Stimulated activated naive B cell treated with anti-CD40 and anti-IgM and Interleukin-4, amounts not matched to agents 10 μg/mL and 1 μg/mL and 100 μg/mL, for 72 hours (primary cell): ENCODE measurements at places on chromosomes 7 and 10.

DNA sequence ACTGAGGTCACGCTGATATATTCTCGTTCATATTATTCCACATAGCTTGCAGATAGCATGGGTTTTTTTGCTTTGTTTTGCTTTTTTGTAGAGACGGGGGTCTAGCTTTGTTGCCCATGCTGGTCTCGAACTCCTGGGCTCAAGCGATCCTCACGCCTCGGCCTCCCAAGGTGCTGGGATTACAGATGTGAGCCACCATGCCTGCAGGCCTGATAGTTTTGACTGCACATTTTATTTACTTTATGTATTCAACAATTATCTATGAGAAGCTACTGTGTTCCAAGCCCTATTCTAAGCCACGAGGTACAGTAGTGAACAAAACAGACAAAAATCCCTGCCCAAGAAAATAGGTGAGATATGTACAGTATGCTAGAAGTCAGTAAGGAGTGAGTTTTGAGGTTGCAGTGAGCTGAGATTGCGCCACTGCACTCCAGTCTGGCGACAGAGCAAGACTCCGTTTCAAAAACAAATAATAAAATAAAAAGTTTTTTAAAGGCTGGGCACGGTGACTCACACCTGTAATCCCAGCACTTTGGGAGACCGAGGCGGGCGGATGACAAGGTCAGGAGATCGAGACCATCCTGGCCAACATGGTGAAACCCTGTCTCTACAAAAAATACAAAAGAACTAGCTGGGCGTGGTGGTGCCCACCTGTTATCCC lies 1.3 kb upstream of the YWHAG start:
- no peak for DNase-seq

GRCh38 chr7:138125598-138126111 lies 49.4 kb downstream of the AKR1D1 start:
- no peak for DNase-seq

DNA sequence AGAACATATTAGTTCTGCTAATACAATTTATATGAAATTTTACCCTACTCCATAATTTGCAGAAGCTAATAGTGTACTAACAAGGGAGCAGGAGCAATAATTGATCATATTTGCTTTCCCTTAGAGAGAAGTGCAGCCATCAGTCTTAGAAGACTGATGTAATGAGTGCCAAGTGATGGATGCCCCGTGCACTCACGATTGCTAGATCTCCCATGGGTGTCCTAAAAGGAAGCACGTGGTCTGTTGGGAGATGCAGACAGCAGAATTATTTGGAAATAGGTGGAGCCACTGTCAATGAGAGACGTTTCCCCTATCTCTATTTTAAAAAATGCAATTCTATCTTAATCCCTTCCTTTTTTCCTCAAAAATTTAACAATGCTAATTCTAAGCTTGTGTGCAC lies 772.2 kb upstream of the C7orf33 start:
- DNase-seq, result no peak

GRCh38 chr7:6159524-6160031 lies 112.8 kb downstream of the CYTH3 start:
- DNase-seq, result no peak

GRCh38 chr7:118872568-118872967 lies 648.1 kb downstream of the ANKRD7 start:
- DNase-seq, result no peak

GRCh38 chr10:34904191-34904590 lies 89.1 kb upstream of the PARD3 start:
- no peak for DNase-seq

- DNase-seq, result no peak
Measured at GRCh38 chr7:156156734-156157408, 344.6 kb upstream of the SHH start.

GRCh38 chr7:20932785-20933527 lies 146.3 kb upstream of the SP8 start:
- DNase-seq, result no peak

GRCh38 chr7:30302656-30303311 lies 18.4 kb downstream of the ZNRF2 start:
- no peak for DNase-seq

DNA sequence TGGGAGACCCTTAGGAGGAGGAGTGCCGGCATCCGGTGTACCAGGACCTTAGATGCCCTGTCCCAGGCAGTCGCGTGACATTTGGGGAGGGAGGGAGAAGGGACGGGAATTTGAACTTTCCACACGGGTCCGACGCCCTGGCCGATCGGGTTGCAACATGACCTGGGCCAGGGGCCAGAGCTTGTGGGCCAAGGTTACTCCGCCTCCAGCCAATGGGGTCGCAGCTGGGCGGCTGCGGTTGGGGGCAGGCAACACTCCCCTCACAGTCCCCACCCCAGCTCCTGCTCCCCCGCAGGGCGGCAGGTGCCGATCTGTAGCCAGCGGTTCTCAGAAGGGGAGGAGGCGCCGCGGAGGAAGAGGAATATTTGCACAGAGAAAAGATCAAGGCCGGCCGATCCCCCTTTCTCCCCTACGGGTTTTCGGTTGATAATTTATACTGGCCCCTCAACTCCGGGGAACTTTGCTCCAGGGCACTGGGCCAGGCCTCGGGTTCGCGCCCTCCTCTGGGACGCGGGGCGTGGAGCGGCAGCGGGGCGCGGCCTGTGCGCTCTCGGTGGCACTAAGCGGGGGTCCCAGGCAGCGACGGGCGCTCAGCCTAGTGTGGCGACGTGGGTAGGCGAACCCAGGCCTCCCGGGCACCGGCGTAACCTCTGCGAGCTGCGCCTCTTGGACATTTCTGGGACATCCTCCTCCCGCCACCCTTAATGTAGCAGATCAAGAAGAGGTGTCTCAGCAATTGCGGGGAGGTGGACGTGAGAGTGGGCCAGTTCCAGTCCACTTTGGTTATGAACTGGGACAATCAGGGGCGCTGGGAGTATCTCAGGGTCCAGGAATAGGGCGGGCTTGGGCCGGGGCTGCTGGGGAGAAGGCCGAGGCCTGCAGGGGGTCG lies 1.2 kb downstream of the MLXIPL start:
- no peak for DNase-seq

GRCh38 chr7:55481155-55481554 lies 91.1 kb downstream of the VOPP1 start:
- DNase-seq, result no peak

- DNase-seq, result no peak
Measured at GRCh38 chr10:114600057-114600456, 58.0 kb downstream of the ABLIM1 start.

DNA sequence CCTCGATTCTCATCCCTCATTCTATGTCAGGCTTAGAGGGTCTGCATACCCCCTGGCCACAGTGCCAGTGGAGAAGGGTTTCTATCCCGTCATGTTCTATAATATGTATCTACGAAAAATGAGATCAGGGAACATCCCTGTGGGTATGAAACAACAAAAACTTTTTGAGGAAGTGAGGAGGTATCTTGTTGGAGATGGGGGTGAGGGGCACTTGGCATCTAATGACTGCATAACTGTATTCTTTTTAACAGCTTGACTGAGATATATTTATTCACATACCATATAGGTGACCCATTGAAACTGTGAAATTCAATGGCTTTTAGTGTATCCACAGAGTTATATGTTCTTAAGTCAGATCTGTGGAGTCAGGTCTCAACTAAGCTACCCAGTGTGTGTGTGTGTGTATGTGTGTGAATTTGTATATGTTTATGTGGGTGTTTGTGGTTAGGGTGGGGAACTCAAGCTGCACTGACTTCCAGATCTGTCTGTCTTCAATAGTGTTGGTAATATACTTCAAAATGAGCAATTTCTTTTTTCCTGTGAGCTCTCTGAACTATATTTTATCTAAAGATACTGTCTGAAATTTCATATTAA lies 528.9 kb downstream of the CNTNAP2 start:
- no peak for DNase-seq

- DNase-seq, result no peak
Measured at GRCh38 chr7:44083796-44084195, 1.5 kb upstream of the POLM start.

GRCh38 chr10:127972751-127973357 lies 66.0 kb downstream of the PTPRE start:
- DNase-seq, result no peak

DNA sequence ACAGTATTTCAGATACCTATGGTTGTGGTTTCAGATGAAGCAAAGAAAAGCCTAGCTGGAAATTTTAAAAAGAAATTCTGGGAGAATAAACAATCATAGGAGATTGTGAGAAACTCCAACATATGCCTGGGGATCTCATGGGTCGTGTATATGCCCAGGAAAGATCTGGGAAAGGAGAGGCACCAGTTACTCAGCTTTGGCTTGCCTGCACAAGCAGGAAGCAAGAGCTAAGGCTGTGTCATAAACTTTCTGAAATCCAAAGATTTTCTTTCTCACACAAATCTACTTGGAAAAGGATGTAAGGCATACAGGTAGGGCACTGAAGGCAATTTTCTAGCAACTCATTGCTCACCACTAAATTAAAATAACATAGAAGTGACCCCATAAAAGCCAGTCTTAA lies 373.6 kb downstream of the CDC14C start:
- no peak for DNase-seq

- DNase-seq, result no peak
Measured at GRCh38 chr10:121583258-121583657, 15.0 kb downstream of the FGFR2 start.

DNA sequence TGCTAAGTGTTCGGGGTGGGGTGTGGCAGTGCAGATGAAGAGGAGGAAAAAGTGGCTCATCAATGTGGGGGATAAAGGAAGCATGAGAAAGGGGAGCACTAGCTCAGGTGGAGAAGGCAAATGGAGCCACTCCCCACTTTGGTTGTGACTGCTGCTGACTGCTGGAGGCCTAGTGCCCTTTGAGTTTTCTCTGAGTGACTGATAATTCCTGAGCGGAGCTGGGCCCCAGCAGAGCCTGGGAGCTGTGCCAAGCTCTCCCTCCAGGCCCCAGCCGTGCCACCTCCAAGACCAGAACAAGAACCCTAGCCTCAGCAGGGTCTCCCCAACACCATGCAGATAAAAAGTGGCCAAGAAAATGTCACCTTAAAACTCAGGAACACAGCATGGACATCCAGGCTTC lies 9.7 kb upstream of the RASSF4 start:
- no peak for DNase-seq

DNA sequence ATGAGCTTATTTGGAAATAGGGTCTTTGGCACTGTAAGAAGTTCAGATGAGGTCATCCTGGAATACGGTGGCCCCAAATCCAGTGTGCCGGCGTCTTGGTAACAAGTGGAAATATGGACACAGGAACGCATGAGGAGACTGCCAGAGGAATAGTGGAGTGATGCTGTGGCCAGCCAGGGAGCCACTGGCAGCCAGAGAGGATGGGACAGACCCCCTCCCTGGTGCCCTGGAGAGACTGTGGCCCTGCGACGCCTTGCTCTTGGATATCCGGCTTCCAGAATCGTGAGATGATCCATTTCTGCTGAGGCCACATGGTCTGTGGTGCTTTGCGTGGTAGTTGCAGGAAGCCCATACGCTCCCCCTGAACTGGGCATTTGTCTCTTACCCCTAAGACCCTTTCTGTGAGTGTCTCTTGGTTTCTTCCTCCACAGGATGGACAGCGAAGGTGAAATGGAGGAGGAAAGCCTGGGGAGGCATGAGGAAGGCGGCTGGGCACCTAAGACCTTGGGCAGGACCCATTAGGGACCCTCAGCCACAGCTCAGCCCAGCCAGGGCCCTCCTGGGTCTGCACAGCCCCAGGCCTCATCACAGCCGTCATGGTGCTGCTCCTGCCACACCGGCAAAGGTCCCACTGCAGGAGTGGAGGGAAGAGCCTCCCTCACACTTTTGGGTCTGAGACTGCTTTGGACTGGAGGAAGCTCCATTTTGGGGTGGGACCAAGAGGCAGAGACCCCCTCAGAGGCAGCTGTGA lies 53.6 kb downstream of the INSIG1 start:
- no peak for DNase-seq
